ENCODE measurements at places on chromosomes 4 and X. TPM values are rescaled to one million over a fixed set of nuclear protein-coding genes. Genes with fewer than 3 reads are reported as not detected.

DNA sequence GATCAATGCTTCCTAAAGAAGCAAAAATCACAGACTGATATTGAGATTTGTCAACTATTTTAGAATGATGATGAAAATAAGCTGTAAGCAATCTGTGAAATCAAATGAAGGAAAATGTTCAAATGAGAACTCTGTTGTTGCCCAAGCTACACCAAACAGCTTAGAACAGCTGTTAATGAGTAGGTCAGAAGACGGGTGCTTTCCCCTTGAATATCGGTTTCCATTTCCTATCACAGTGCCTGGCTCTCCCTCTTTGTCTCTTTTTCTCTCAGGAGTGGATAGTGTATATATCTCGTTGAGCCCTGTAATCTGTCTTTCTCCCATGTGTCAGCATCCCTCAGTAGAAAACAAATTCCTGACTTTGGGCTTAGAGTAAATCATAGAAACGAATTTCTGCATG, 1592.9 kb upstream of the TENM3 start:
- H3K36me3 ChIP-seq: no peaks in the 10 kb centered on the region
- H3K4me3 ChIP-seq: no peak overlapping the region
- H3K4me1 ChIP-seq: no peaks in the 10 kb centered on the region
- DNase-seq: no peak
- H3K27ac ChIP-seq: no peak overlapping the region
- peaks cover 8% of the 10 kb centered on the region for H3K27me3 ChIP-seq

GRCh38 chr4:5399790-5400421, 308.5 kb downstream of the EVC2 start:
- no peak overlapping the region for H3K4me3 ChIP-seq
- H3K27me3 ChIP-seq: no peaks in the 10 kb centered on the region
- no peak overlapping the region for H3K27ac ChIP-seq
- DNase-seq: no peak
- peaks cover 15% of the 10 kb centered on the region for H3K4me1 ChIP-seq

Gene CLIC2
- total RNA-seq: 0.99 TPM

DNA sequence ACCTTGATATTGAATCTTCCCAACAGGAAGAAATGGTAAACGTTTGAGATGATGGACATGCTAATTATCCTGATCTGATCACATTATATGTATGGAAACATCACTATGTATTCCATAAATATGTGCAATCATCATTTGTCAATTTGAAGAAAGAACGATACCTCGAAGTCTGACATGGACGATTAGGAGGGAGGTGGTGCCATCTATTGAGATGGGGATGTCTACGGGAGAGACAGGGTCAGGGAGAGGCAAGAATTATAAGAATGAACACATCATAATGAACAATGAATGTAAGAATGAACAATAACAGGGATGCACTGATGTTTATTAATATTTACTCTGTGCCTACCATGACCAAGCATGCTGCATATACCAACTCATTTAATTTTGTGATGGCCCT, 93.7 kb upstream of the SOD3 start:
- DNase-seq: no peak
- H3K4me1 ChIP-seq: no peaks in the 10 kb centered on the region
- H3K4me3 ChIP-seq: no peak overlapping the region
- no peak overlapping the region for H3K27ac ChIP-seq

DNA sequence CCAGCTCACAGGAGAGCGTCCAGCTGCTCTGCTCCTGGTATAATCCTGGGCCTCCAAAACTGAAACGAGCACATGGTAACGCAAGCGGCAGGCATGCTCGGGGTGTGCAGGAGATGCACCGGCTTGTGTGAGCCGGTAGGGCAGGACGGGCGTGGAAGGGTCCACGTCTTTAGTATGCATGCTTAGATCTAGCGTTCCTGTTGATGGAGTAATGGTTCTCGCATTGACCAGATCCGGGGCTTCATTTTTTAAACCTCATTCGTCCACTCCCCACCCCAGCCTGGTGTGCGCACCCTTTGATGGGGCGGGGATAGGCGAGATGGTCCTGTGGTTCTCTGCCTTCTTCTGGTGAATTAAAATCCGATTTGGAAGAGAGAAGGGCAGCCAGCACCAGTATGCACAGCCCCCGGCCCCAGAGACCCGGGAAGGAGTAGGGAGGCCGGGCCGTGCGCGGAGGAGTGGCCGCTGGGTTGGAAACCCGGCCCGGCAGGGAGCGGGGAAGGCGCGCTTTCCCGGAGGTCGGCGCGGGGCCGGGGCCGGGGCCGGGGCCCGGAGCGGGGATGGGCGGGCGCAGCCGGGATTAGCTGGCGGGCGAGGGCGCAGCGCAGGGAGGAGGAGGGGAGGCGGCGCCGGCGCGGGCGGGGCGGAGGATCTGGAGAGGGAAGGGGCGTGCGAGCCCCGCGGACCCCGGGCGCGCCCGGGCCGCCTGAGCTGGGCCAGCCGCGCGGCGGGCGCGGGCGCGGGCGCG, 39.9 kb downstream of the FAM149A start:
- H3K36me3 ChIP-seq: no peaks in the 10 kb centered on the region
- DNase-seq: no peak
- H3K4me1 ChIP-seq: peaks cover 12% of the 10 kb centered on the region
- H3K27ac ChIP-seq: peak overlapping the region; percentile 32

DNA sequence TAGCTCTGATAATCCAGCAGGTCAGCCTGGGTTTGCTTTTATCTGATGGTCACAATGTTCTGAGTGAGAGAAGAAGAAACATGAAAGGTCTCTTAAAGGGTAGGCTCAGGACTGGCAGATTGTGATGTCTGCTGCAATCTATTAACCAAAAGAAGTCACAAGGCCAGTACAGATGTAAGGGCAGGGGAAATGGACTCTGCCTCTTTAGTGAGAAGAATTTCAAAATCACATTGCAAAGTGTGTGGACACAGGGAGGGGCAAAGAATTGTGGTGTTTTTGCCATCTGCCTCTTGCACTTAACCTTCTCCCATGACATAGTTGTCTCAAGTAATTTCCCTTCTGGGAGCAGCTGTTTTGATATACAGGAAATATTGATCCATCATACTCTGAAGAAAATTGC, 40.9 kb downstream of the IL1RAPL1 start:
- no peaks in the 10 kb centered on the region for H3K36me3 ChIP-seq
- H3K4me1 ChIP-seq: no peaks in the 10 kb centered on the region
- H3K27ac ChIP-seq: no peak overlapping the region
- DNase-seq: no peak
- no peak overlapping the region for H3K4me3 ChIP-seq

Gene NPNT
- not detected for total RNA-seq

Data from osteocyte (in vitro differentiated cells).